ENCODE measurements at places on chromosomes 4 and X.

GRCh38 chrX:53184836-53185235, 40.2 kb downstream of the KDM5C start:
- no peak for DNase-seq

- no peak for DNase-seq
Measured at GRCh38 chr4:54800831-54801530, 143.2 kb downstream of the KIT start.

DNA sequence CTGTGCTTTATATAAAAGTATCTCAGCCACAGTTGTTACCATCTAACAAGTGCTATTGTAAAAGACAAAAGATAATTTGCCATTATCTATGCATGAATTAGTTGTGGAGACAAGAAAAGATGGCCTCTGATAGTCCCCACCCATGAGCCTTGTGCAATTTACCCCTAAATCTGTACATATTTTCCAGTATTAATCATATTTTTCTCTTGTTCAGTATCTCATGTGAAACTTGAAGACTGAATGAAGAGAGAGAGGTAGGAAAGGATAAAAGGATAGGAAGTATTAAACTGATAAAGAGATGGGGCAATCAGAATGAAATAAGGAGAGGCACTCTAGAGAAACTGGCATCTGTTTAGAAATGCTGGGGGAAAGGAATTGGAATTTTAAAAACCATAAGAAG, 3.7 kb downstream of the MYOZ2 start:
- DNase-seq, result no peak

GRCh38 chrX:112830540-112830939, 10.1 kb downstream of the AMOT start:
- DNase-seq, result no peak

- DNase-seq, result no peak
Measured at GRCh38 chr4:53441564-53441963, 64.1 kb downstream of the FIP1L1 start.

DNA sequence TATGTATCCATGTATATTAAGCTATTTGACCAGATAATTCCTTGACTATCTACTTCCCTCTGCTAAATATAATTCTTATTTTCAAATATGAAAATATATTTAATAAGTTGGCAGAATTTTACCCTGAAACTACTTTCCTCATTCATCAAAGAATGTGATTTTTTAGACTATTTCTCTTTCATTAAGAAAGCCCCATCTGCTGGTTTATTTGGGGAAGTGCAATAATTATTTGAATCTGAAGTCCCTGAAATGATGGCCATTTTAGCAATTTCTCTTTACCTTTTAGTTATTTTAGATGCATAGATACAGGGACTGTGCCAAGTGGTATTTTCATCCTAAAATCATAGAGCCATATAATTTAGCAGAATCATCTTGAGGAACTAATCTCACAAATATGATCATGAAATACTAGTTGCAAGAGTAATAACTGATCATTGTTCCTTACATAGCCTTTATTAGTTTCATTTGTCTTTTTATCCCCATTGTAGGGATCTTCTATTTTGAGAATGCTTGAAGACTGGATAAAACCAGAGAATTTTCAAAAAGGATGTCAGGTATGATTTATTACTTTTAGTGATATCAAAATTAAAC, 39.0 kb downstream of the ENPEP start:
- no peak for DNase-seq

- DNase-seq, result no peak
Measured at GRCh38 chr4:109079731-109080130, 222.7 kb downstream of the COL25A1 start.

DNA sequence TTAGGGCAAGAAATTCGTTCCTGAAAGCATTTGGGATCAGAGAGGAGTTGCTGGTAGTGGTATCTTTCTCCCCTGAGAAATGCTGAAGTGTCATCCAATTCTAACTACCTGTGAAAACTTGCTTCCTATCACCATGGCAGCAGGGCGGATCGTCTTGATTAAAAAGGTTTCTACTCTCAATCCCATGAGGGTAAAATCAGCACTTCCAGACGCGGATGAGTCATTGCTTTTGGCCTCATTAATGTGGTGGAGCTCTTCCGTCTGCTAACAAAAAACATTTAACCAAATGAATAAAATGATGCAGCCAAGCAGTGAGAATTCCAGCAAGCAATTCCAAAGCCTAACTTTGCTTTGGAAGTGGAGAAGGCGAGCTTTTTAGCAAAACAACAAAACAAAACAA, 325.6 kb downstream of the CAMK2D start:
- no peak for DNase-seq

DNA sequence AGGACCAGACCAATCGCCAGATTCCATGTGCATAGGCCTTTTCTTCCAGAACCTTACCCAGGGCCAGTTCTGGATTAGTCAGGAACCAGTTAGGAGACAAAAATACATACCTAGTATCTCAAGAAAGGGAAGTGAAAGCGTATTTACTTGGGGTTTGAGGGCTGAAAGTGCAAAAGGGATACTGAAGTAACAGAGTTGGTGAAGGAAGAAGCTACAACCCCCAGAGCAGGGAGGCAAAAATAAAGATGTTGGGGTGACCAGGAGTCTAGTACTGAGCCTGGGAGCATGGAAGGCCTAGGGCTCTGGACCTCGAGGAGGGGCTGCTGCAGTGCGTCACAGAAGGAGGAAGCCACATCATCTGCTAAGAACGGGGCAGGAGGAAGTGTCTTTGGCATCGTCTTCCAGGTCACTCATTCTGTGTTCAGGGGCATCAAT, 38.3 kb downstream of the TKTL1 start:
- no peak for DNase-seq
